ENCODE measurements at places on chromosomes 1 and 21.
A peak's percentile ranks its signal among the peaks of the same experiment; 100 is the strongest.

DNA sequence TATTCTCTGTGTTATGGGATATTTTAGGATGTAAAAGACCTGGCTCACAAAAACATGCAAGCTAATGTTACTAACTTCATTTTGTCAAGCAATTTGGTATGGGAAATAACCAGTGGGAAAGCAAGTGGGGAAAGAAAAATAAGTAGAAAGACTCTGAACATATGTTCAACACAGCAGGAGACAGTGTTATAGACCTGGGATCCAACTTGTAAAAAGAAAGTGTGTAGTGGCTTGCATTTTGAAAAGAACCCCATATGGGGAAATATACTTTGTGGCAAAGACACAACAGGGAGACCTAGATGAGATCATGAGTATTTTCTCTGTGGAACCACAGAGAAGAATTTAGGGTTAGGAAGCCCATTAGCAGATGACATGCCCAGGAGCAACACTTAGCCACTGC lies 212.7 kb upstream of the NRIP1 start:
- no peak for DNase-seq

- no peak for DNase-seq
Observed at GRCh38 chr1:28326515-28326914, 2.3 kb upstream of the MED18 start.

DNA sequence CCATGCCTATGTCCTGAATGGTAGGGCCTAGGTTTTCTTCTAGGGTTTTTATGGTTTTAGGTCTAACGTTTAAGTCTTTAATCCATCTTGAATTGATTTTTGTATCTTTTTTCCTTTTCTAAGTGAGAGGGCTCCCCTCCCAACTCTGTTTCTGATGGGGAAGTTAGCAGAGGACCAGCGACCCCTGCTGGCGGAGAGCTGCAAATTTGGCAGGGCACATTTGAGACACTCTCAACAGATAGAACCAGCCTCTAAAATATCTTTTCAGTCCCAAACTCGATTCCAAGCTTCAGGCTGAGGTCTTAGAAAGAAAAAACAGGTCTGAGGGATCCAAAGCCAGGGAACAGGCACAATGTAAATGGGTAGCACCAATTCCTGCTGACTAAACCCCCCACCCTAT lies 32.5 kb downstream of the LRRC3 start:
- peak; percentile 13 for DNase-seq

GRCh38 chr1:54439550-54440223 lies 33.5 kb upstream of the SSBP3 start:
- DNase-seq: no peak

DNA sequence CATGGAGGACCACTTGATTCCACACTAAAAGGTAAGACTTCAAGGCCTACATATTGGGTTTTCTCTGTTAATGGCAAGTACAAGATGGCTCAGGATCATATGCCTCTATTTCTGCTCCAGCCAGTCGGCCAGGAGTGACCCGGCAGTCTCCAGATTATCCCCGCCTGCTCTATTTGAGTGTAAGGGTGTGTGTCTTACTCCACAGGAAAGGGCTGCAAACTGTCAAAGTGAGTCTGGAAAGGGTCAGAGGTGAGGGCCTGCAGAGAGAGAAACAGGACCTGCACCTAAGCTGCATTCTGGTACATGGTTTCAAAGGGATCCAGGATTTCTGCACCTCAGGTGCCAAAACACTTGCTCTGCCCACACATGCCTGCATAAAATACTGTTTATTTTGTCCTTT lies 9.2 kb downstream of the ZNF692 start:
- no peak for DNase-seq

GRCh38 chr1:222931023-222931422 lies 116.2 kb downstream of the DISP1 start:
- DNase-seq: no peak

- peak; percentile 34 for DNase-seq
Observed at GRCh38 chr1:91622616-91623015, 122.0 kb downstream of the CDC7 start.

DNA sequence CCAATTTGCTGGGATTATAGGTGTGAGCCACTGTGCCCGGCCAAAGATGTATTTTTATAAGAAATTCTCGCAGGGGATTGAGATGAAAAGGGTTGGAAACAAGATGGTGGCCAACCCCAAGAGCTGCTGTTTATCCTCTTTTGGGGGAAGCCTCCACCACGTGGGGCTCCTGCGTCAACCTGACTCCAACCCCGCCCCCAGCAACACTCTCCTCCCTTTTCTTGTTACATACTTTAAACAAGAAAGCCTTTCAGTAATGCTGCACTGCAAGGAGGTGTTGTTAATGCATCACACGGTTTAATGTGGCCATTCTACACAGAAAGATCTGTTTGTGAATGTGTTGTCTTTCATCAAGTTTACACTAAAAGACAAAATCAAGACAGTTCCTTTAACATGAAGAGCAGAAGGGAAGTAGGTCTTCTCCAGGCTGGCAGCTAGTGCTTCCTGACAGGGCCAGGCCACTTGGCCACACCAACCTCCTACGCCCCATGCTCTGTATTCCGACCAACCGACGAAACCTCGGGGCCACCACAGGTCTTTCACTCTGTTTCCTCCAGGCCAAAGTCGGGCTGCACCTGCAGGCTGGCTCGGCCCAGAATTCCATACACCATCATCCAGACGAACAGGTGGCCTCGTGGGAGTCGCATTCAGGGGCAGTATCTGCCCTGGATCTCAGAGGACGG lies 25.9 kb downstream of the C2CD2 start:
- DNase-seq: peak; percentile 87

DNA sequence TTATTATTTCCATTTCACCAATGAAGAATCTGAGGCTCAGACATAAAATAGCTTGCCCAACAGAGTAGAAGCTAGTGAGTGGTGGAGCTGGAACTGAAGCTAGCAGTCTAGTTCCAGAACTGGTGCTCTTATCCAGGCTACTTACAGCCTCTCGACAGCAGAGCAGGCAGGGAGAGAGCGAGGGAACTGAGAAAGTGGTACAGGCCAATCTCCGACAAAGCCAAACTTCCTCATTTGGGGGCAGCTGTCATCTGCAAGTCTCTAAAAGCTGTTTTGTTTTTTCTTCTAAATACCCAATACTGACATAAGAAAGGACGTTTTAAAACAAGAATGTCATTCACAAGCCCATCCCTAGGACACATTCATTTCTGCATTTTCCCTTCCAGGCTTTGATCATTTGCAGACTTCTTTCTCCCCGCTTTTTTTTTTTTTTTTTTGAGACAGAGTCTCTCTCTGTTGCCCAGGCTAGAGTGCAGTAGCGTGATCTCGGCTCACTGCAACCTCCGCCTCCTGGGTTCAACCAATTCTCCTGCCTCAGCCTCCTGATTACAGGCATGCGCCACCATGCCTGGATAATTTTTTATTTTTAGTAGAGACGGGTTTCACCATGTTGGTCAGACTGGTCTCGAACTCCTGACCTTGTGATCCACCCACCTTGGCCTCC lies 20.0 kb downstream of the YIPF1 start:
- DNase-seq: no peak

DNA sequence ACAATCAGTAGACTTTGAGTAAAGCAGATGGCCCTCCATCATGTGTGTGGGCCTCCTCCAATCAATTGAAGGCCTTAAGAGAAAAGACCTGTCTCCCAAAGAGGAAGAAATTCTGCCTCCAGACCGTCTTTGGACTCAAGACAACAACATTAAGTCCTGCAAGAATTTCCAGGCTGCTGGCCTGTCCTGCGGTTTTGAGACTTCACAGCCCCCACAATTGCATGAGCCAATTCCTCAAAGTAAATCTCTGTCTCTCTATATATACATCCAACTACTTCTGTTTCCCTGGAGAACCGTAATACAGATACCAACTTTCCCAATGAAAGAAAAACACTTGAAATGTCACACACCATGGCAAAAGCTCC lies 16.4 kb downstream of the REG4 start:
- no peak for DNase-seq

- DNase-seq: no peak
Observed at GRCh38 chr1:97392701-97393100, 528.1 kb downstream of the DPYD start.

GRCh38 chr1:95888941-95889390 lies 655.0 kb downstream of the RWDD3 start:
- no peak for DNase-seq

DNA sequence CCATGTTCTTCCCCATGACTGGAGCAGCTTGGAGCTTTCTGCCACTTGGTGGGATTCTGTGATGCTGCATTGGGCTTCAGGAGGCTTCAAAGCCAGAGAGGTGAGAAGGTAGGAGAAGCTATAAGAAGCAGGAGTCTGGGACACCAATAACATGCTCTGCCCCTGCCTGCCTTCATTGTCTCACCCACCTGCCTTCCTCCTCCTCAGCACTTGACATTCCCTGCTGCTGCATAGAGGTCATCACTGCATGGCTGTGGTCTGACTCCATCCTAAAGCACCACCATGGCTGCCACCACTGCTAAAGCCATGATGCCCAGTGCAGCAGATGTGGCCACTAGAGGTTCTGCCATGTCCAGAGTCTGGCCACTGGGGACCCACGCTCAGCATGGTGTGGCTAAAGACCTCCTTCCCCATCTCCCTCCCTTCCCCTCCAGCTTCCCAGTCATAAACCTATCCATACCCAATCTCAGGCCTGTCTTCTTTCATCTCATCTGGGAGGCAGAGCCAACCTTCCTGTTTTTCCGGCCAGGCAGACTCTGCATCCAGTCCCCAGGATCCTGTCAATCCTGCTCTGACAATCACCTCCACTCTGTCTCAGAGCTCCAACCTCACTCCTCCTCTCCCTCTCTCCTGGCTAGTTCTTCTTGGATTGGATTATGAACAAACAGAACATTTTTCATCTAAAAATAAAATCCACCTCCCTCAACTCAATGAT lies 285.1 kb upstream of the POU3F1 start:
- no peak for DNase-seq

DNA sequence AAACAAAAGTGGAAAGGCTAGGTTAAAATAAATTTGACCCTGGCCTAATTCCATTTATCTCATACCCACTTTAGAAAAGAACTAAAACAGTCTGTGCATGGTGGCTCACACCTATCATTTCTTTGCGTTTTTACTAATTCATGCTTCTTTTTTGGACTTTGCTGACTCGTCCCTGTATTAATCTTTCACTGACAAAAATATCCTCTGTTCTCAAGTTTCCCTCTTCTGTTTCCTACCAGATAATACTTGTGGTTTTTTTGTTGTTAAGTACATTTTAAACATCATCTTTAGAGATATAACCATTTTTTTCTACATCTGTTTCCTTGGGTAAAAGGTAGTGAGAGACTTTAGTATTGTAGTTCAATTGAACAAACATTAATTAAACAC lies 11.5 kb downstream of the CNST start:
- no peak for DNase-seq

- DNase-seq: no peak
Observed at GRCh38 chr21:28310171-28310685, 682.4 kb downstream of the LTN1 start.

GRCh38 chr21:27023186-27023585 lies 56.3 kb upstream of the ADAMTS5 start:
- DNase-seq: no peak

DNA sequence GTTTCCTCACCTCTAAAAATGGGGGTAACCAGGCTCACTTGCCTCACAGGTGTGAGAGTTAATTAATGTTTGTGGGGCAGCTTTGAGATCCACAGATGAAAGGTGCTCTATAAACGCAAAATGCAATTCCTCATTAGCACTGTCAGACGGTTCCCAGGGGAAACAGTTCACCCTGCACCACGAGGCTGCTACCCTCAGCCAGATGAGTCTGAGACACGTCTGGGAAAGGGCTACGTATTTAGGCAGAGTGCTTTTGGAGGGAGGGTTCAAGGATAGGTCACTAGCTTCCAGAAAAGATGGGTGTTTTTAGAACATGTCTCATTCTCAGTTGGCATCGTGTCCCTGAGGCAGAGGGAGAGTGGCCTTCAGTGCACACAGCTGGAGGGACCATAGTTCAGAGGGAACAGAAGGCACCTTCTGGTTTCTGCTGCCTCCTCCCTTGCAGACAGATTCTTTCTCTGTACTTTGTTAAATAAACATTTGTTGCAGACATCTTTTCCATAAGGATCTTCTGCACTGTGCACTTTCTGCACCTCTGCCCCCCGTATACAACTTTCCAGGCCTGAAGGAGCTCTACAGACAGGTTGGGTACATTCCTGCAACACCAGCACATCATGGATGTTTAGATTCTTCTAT lies 139.9 kb downstream of the CLIC6 start:
- no peak for DNase-seq

DNA sequence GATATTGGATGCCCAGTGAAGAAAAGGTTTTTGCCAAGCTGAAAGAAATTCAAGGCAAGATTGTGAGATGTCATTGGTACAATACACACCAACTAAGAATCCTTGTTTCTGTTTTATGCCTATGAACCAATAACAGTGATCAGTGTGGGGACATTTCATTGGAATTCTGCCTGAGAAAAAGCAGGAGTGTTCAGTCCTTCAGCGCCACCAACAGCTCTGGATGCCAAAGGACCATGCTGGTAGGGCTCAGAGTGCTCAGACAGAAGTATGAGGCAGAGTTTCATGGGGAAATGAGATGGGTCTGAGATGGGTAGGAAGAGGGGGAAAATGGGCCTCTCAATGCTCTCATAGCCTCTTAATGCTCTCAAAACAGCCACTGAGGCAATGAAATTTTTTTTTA lies 56.5 kb downstream of the GABPA start:
- no peak for DNase-seq

GRCh38 chr1:17606826-17607440 lies 67.4 kb downstream of the ARHGEF10L start:
- DNase-seq: peak; percentile 44

DNA sequence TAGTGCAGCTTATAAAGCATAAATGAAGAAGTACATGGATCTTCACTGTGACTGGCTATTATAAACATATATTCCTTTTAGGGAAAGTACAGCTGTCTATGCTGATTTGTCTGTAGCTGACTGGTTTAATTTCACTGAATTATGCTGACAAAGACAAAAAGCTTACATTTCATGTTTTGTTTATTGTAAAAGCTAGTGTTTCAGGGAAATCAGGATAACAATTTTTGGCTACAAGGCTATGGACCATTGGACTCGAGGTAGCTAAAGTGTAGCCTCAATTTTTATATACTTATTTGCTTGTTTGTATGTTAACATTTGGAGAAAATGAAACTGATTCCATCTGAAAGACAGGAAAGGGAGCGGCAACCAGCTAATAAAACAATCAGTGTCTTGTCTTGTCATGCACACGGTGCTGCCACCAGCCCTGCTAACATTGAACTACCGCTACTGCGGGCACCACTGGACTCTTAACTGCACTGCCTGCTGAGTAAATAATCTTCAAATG lies 480.2 kb downstream of the COL11A1 start:
- peak; percentile 13 for DNase-seq

- no peak for DNase-seq
Observed at GRCh38 chr1:48738356-48738755, 38.3 kb downstream of the BEND5 start.

All from COLO829 (cell line).